ENCODE measurements at places on chromosomes 16 and 17. TPM values are rescaled to one million over a fixed set of nuclear protein-coding genes. Genes with fewer than 3 reads are reported as not detected.

GRCh38 chr17:29246628-29247027 is at the start of gene CRYBA1:
Gene CRYBA1 (plus strand): TSS chr17:29246859. CDS start chr17:29246864, 5 bp downstream.
- H3K4me1 ChIP-seq: no peaks in the 10 kb centered on the region
- H3K36me3 ChIP-seq: no peaks in the 10 kb centered on the region
- no peak within 1 kb of the TSS for H3K4me3 ChIP-seq
- no peak within 1 kb of the TSS for H3K27ac ChIP-seq

- no peak overlapping the region for H3K4me3 ChIP-seq
- H3K4me1 ChIP-seq: peaks cover 20% of the 10 kb centered on the region
- no peak for DNase-seq
Observed at GRCh38 chr17:64785011-64785421, 122.9 kb upstream of the SMURF2 start.

DNA sequence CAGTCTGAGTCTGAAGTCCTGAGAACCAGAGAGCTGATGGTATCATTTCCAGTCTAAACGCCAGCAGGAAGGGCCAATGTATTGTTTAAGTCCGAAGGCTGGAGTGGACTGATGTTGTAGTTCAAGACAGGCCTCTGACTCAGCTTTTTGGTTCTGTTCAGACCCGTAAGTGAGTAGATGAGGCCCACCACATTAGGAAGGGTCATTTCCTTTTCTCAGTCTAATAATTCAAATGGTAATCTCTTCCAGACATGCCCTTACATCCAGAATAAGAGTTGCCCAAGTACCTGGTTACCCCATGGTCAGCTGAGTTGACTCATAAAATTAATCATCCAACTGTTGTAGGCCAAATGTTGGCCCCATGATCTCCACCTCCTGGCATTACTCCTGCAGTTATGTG is 442.6 kb upstream of the HSBP1 start:
- H3K27ac ChIP-seq: no peak overlapping the region
- H3K4me1 ChIP-seq: no peaks in the 10 kb centered on the region
- peaks cover 2% of the 10 kb centered on the region for H3K27me3 ChIP-seq
- DNase-seq: no peak
- H3K4me3 ChIP-seq: no peak overlapping the region

GRCh38 chr16:29726845-29727377 is 18.9 kb downstream of the C16orf54 start:
- H3K4me3 ChIP-seq: no peak overlapping the region
- no peak overlapping the region for H3K27ac ChIP-seq
- no peaks in the 10 kb centered on the region for H3K27me3 ChIP-seq
- DNase-seq: no peak
- peaks cover 31% of the 10 kb centered on the region for H3K4me1 ChIP-seq

The RPL26 gene
- 3,141 TPM for total RNA-seq

The SPNS2 gene
- 0.95 TPM for total RNA-seq

- no peaks in the 10 kb centered on the region for H3K4me1 ChIP-seq
- no peaks in the 10 kb centered on the region for H3K27me3 ChIP-seq
- no peak for DNase-seq
- H3K4me3 ChIP-seq: no peak overlapping the region
- H3K36me3 ChIP-seq: no peaks in the 10 kb centered on the region
Observed at GRCh38 chr16:52581530-52581929, 34.6 kb upstream of the TOX3 start.

DNA sequence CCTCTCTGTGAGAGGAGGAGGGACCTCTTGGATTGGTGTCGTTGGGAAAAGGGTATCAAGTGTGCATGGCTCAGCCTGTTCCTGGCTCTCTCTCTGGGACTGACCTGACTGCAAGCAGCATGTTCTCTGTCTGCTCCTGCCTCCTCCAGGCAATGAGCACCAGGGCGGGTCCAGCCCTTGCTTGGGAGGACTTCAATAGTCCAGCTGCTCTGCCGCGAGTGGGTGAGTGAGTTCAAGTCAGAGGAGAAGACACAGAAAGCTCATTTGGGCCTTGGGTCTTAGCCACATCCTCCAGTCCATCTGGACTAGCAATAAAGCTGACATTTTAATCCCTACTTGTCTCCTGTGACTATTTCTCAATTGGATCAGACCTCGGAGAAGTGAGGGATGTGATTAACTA is 25.2 kb upstream of the TNS4 start:
- no peaks in the 10 kb centered on the region for H3K27me3 ChIP-seq
- DNase-seq: no peak
- peaks cover 24% of the 10 kb centered on the region for H3K36me3 ChIP-seq
- H3K27ac ChIP-seq: no peak overlapping the region
- H3K4me3 ChIP-seq: no peak overlapping the region

GRCh38 chr17:72974605-72975232 is 117.8 kb downstream of the SLC39A11 start:
- no peaks in the 10 kb centered on the region for H3K27me3 ChIP-seq
- peaks cover 5% of the 10 kb centered on the region for H3K36me3 ChIP-seq
- H3K27ac ChIP-seq: no peak overlapping the region
- DNase-seq: no peak
- H3K4me1 ChIP-seq: peaks cover 19% of the 10 kb centered on the region

DNA sequence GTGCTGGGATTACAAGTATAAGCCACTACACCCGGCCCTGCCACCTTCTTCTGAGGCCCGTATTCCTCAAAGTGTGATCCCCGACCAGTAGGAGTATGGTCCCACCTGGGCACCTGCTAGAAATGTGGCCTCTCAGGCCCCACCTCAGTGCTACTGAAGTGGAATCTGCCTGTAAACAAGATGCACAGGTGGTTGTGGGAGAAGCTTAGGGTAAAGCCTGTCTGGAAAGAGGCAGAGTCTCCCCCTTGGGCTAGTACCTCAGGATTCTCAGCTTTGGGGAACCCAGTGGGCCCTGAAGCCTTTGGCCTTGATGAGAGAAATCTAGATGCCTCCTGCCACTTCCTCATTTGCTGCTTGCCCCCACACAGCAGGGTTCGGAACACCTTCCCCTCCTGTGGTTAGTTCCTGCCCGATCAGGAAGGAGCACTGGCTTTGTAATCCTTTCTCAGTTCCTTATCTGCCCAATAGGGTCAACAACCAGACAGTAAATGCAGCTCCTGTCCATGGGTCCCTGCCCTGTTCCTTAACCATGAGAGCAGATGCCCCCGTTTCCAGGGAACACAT is 25.2 kb downstream of the TK2 start:
- peaks cover 61% of the 10 kb centered on the region for H3K4me1 ChIP-seq
- peak overlapping the region; percentile 88 for H3K27ac ChIP-seq
- no peak for DNase-seq
- H3K27me3 ChIP-seq: no peaks in the 10 kb centered on the region
